ENCODE measurements at places on chromosomes 2 and 18.
A peak's percentile ranks its signal among the peaks of the same experiment; 100 is the strongest.

GRCh38 chr18:67510831-67511230 is 5.7 kb downstream of the DSEL start:
- DNase-seq: no peak
- H3K36me3 ChIP-seq: peaks cover 39% of the 10 kb centered on the region
- H3K27ac ChIP-seq: no peak overlapping the region

GRCh38 chr2:127134235-127134634 is 27.3 kb upstream of the BIN1 start:
- no peaks in the 10 kb centered on the region for H3K27me3 ChIP-seq
- no peak for DNase-seq

GRCh38 chr2:121232626-121233265 is 52.3 kb downstream of the TFCP2L1 start:
- H3K4me1 ChIP-seq: peaks cover 3% of the 10 kb centered on the region
- no peak overlapping the region for H3K4me3 ChIP-seq

GRCh38 chr2:9170458-9171130 is 36.0 kb upstream of the ASAP2 start:
- H3K36me3 ChIP-seq: no peaks in the 10 kb centered on the region
- H3K27ac ChIP-seq: no peak overlapping the region
- H3K27me3 ChIP-seq: no peaks in the 10 kb centered on the region
- H3K4me1 ChIP-seq: peaks cover 48% of the 10 kb centered on the region

- H3K27ac ChIP-seq: no peak overlapping the region
- H3K4me1 ChIP-seq: peaks cover 23% of the 10 kb centered on the region
- no peaks in the 10 kb centered on the region for H3K36me3 ChIP-seq
- H3K4me3 ChIP-seq: no peak overlapping the region
- DNase-seq: no peak
Measured at GRCh38 chr18:28794459-28795245, 617.7 kb upstream of the CDH2 start.

DNA sequence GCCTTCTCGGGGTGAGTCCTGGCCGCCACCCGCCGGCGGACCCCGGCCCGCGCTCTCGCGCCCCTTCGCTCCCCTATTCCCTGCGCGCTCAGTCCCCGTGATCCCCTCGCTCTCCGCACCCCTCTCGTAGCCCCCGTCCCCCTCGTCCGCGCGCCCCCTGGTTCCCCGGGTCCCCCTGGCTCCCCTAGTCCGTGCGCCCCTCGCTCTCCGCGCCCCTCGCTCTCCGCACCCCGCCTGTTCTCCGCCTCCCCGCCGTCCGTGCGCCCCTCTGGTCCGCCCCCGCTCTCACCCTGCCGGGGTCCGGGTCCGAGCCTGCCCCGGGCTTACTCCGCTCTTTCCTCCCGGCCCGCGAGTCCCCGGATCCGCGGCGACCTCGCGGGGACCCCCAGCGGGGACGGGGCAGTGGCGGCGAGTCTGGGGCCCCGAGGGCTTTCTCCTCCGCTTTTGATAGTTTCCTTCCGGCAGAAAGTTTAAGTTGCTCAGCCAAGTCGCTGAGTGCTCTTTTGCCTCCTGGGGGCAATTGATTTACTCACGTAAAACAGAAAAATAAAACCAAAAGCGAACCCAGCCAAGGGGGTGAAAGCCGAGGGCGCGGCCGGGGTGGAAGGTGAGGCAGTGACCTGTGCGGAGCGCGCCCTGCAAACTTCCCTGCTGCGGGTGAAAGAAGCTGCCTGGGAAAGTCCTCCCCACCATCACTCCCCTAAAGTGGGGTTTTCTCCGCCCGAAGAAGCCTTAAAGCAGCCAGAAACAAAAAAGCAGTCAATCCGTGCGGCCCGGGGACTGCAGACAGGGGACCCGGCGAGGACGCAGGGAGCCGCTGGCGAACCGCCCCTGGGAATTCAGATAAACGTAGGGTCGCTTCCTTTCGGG is 568 bp downstream of the RAB31 start:
- no peaks in the 10 kb centered on the region for H3K36me3 ChIP-seq
- DNase-seq: no peak
- peak overlapping the region; percentile 80 for H3K27ac ChIP-seq

DNA sequence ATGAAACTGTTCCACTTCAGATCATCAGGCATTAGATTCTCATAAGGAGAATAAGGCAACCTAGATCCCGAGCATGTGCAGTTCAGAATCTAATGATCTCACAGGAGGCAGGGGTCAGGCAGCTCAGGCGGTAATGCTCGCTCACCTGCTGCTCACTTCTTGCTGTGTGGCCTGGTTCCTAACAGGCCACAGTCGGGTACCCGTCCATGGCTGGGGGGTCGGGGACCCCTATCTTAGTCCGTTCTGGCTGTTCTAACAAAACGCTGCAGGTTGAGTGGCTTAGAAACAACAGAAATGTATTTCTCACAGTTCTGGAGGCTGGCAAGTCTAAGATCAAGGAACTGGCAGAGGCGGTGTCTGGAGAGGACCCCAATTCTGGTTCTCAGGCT is 79.2 kb downstream of the ASB1 start:
- H3K36me3 ChIP-seq: peaks cover 2% of the 10 kb centered on the region
- H3K27ac ChIP-seq: no peak overlapping the region
- H3K27me3 ChIP-seq: peaks cover 3% of the 10 kb centered on the region
- peaks cover 4% of the 10 kb centered on the region for H3K4me1 ChIP-seq
- no peak overlapping the region for H3K4me3 ChIP-seq

DNA sequence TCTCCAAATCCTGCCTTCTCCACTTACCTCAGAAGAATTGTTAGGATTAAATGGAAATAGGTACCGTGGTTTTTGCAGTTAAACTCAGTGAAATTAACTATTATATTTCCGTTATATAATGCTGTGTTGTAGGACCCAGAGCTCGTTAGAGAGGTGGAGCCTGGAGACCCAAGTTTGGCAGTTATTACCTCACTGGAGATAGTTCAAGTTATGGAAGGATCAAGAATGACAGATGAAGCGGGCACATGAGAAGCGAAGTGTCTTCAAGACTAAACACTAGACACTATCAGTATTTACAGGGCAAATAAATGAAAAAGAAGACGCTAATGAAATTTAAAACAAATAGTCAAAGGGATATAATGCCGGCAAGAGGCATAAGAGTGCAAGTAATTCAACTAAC is 866 bp downstream of the CWC22 start:
- DNase-seq: no peak
- H3K36me3 ChIP-seq: peaks cover 1% of the 10 kb centered on the region
- peak overlapping the region; percentile 86 for H3K4me3 ChIP-seq
- H3K27me3 ChIP-seq: no peaks in the 10 kb centered on the region
- peaks cover 29% of the 10 kb centered on the region for H3K4me1 ChIP-seq

DNA sequence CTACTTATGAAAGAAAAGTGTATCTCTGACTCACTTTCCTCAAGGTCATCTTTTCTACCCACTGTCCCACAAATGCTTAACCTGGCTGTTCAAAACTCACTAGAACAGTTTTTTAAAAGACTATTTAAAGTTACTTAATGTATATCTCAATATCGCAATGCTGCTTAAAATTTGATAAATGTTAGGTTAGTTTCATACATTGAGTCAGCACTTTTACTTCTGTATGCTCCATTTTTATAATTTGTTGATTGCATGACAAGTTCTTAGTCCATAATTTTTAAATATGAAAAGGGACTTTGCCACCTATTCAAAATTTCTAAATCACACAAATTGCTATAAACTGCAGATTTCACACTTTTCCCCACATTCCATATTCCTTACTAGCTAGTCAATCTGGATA is 231.7 kb upstream of the SLC39A10 start:
- H3K36me3 ChIP-seq: no peaks in the 10 kb centered on the region
- no peak overlapping the region for H3K4me3 ChIP-seq
- no peak overlapping the region for H3K27ac ChIP-seq
- peaks cover 18% of the 10 kb centered on the region for H3K27me3 ChIP-seq
- no peak for DNase-seq

GRCh38 chr2:70005752-70006446 is 44.5 kb upstream of the ASPRV1 start:
- DNase-seq: no peak
- H3K27me3 ChIP-seq: no peaks in the 10 kb centered on the region
- peaks cover 7% of the 10 kb centered on the region for H3K4me1 ChIP-seq
- no peaks in the 10 kb centered on the region for H3K36me3 ChIP-seq

- peak; percentile 85 for DNase-seq
- peaks cover 25% of the 10 kb centered on the region for H3K27me3 ChIP-seq
- H3K4me1 ChIP-seq: peaks cover 12% of the 10 kb centered on the region
- H3K27ac ChIP-seq: no peak overlapping the region
Measured at GRCh38 chr2:10494351-10495066, 46.4 kb upstream of the ODC1 start.

DNA sequence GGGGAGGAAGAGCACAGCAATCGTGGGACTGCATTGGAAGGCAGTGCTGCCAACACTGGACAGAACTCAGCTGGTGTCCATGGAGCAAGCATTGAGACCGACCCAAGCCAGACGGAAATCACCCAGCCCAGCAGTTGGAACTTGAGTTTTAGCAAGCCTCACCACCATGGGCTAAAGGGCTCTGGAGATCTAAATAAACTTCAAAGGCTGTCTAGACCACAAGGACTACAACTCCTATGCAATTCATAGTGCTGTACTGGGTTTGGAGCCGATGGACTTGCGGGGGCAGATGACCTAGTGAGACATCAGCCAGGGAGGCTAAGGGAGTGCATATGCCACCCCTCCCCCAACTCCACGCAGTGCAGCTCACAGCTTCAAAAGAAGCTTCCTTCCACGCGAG is 243.6 kb upstream of the SLC39A10 start:
- no peak overlapping the region for H3K27ac ChIP-seq
- no peaks in the 10 kb centered on the region for H3K27me3 ChIP-seq
- peaks cover 3% of the 10 kb centered on the region for H3K4me1 ChIP-seq
- no peak for DNase-seq
- no peak overlapping the region for H3K4me3 ChIP-seq

DNA sequence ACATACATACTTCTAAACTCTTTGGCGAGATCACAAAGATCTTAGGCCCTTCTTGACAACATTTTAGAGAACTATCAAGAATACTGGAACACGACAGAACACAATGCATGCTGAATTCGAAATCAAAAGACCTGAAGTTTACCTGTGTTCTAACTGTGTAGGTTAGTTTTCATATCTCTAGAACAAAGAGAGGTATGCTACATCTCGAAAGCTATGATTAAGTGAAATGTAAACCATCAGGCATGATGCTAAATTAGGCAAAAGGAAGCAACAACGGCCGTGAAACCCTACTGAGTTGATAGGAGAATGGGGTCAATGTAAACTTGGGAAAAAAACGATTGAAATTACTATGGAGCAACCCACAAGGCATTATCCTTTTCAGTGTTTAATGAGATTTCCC is 43.7 kb downstream of the IKZF2 start:
- H3K4me1 ChIP-seq: peaks cover 24% of the 10 kb centered on the region
- no peak for DNase-seq
- no peaks in the 10 kb centered on the region for H3K27me3 ChIP-seq
- H3K4me3 ChIP-seq: no peak overlapping the region
- H3K36me3 ChIP-seq: no peaks in the 10 kb centered on the region

GRCh38 chr2:127620866-127621265 is 25.1 kb upstream of the GPR17 start:
- H3K4me1 ChIP-seq: peaks cover 8% of the 10 kb centered on the region
- no peaks in the 10 kb centered on the region for H3K27me3 ChIP-seq
- no peaks in the 10 kb centered on the region for H3K36me3 ChIP-seq
- no peak overlapping the region for H3K27ac ChIP-seq
- DNase-seq: no peak

- peaks cover 37% of the 10 kb centered on the region for H3K4me1 ChIP-seq
- peaks cover 13% of the 10 kb centered on the region for H3K36me3 ChIP-seq
- H3K27me3 ChIP-seq: no peaks in the 10 kb centered on the region
- no peak overlapping the region for H3K4me3 ChIP-seq
- no peak overlapping the region for H3K27ac ChIP-seq
Measured at GRCh38 chr18:58558471-58558870, 70.4 kb downstream of the ALPK2 start.

DNA sequence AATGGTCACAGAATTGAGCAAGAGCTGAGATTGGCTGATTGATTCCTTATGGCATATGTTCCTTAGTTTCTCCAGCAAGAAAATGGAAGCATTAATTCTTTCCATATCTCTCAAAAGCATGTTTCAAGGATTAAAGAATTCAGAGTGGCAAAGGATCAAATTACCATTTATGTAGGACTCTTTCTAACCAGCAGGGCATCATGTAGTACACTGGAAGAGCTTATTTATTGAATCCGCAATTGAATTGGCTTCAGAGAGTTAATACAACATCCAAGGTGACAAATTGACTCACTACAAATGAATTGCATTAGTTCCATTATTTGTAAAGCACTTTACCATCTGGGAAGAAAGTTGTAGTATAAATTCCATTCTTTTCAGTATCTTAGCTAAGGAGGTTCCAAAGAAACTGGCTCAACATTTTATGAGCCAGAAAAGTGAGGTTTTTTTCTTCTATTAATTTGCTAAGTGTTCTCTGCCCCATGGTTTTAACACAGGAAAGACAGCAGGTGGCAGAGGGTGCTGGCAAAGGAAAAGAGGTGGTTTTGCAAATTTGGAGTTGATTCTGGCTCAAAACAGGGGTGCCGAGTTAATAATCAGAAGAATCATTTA is 409.9 kb downstream of the MTX2 start:
- peaks cover 36% of the 10 kb centered on the region for H3K27me3 ChIP-seq
- no peak overlapping the region for H3K4me3 ChIP-seq
- no peaks in the 10 kb centered on the region for H3K4me1 ChIP-seq
- no peak for DNase-seq
- H3K27ac ChIP-seq: no peak overlapping the region

GRCh38 chr18:36255072-36255698 is 42.3 kb upstream of the FHOD3 start:
- H3K4me1 ChIP-seq: no peaks in the 10 kb centered on the region
- no peak for DNase-seq
- H3K36me3 ChIP-seq: peaks cover 30% of the 10 kb centered on the region
- no peak overlapping the region for H3K4me3 ChIP-seq
- H3K27me3 ChIP-seq: no peaks in the 10 kb centered on the region

DNA sequence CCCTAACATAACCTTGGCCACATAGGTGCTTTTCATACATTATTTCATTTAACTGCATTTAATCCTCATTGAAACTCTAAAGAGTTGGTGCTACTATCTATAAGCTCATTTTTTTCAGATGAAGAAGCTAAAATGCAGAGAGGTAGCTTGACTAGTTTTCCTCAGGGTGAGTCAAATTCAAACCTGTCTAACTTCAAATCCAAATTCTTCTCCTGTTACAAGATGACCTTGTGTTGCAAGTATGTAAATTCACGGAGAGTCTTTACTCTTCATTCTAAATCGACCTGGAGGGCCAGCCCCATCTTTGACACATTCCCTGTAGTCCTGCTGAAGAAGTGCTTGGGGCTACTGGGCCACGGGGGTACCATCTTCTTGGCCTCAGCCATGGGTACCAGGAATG is 8.2 kb upstream of the SETBP1 start:
- DNase-seq: no peak
- no peaks in the 10 kb centered on the region for H3K4me1 ChIP-seq
- H3K4me3 ChIP-seq: no peak overlapping the region
- no peak overlapping the region for H3K27ac ChIP-seq

- H3K36me3 ChIP-seq: peaks cover 2% of the 10 kb centered on the region
- peak overlapping the region; percentile 59 for H3K27ac ChIP-seq
- H3K4me1 ChIP-seq: peaks cover 56% of the 10 kb centered on the region
- no peaks in the 10 kb centered on the region for H3K27me3 ChIP-seq
- H3K4me3 ChIP-seq: no peak overlapping the region
Measured at GRCh38 chr2:200168641-200169555, 137.6 kb upstream of the SPATS2L start.
